ENCODE measurements at places on chromosomes 2 and 18. TPM values are rescaled to one million over a fixed set of nuclear protein-coding genes. Genes with fewer than 3 reads are reported as not detected.
A peak's percentile ranks its signal among the peaks of the same experiment; 100 is the strongest.

Gene KCNJ13
- total RNA-seq, result not detected

Gene GPR55
- not detected for total RNA-seq

DNA sequence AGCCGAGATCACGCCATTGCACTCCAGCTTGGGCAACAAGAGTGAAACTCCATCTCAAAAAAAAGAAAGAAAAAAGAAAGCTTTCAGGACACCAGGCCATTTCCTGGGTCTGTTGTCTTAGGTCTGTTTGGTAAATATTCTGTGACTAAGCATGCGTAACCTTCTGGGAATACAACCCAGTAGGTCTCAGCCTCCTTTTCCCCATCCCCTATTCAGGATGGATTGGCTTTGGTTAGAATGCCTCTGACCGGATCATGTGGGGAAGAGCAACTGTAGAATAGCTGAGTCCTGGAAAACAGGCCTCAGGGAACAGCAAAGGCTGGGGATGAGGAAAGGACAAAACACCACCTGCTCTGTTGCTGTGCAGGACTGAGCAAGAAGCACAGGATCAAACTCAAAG lies 1.6 kb upstream of the PDCL3 start:
- DNase-seq, result no peak

DNA sequence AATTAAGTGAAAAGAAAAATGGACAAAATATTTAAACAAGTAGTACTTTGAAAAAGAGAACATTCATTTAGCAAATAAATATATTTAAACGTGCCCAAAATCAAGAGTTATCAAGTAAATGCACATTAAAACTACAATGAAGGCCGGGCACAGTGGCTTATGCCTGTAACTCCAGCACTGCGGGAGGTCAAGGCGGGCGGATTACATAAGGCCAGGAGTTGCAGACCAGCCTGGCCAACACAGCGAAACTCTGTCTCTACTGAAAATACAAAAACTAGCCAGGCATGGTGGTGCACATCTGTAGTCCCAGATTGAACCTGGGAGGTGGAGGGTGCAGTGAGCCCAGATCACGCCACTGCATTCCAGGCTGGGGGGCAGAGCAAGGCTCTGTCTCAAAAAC lies 9.8 kb downstream of the STAM2 start:
- no peak for DNase-seq

DNA sequence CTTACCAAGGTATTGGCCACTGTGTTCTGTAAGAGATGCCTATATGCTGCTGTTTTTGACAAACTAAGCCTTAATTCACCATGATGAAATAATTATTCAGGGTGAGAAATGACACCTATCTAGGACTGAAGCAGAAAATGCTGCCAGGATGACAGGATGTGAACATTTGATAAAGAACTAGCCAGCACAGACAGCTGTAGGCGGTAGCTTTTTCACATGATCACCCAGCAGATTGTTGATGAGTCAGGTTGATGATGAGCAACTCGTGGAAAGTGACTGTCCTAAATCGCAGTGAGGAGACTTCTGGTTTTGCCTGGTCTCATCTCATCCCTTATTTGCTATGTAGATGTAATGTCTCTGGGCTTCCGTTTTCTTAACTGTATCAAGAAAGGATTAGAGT lies 144.1 kb downstream of the PRPF40A start:
- DNase-seq, result no peak

DNA sequence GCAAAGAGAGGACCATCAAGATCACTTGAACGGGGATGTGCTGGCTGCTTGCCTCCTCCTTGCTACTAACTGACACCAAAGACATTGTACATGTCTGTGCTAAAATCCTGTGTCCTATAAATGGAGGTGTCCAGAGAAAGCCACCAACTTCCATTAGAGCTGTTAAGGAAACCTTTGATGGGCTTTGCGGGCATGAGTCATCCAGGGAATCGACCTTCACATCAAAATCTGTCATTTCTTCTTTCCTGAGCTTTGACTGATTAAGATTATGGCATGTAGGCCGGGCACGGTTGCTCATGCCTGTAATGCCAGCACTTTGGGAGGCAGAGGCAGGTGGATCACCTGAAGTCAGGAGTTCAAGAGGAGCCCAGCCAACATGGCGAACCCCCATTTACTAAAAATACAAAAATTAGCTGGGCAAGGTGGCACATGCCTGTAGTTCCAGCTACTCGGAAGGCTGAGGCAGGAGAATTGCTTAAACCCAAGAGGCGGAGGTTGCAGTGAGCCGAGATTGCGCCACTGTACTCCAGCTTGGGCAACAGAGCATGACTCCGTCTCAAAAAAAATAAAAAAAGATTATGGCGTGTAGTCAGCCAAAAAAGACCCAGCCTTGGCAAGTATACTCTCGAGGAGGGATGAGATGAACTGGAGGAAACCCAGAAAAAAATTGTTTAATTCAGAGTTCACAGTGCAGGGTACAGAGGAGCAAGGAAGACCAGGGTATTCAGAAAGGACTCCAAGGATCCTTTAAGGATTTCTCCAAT lies 115.8 kb downstream of the CABLES1 start:
- DNase-seq, result no peak

DNA sequence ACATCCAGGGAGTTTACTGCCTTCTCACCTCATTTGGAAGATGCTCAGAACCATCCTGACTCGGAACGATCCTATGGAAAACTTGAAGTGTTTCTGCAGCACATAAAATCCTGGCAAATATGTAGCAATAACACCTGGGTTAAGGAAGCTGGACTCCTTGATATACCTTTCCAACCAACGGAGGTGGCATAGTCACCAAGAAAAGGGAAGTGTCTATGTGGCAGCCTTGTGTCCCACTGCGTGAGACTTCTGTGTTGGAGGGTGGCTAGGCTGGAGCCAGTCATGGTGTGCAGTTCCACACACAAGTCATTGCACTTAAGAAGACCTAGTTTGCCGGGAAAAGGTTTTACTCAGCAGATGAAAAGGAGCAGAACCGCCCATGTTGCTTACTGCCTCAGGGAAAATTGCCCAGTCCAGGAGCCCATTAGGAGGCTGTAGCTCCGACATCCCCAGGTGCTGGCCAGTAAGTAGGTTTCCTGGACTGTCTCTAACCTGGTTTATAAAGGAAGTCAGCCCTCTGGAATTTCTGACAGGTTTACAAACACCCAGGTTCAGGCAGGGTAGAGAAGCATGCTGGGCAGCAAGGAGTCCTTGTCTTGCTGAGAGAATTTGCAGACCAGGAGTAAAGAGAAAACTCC lies 46.2 kb upstream of the SPRED2 start:
- no peak for DNase-seq

Gene NMUR1
- total RNA-seq, result not detected

GRCh38 chr2:231053846-231054245 lies 2.8 kb upstream of the PSMD1 start:
- no peak for DNase-seq

DNA sequence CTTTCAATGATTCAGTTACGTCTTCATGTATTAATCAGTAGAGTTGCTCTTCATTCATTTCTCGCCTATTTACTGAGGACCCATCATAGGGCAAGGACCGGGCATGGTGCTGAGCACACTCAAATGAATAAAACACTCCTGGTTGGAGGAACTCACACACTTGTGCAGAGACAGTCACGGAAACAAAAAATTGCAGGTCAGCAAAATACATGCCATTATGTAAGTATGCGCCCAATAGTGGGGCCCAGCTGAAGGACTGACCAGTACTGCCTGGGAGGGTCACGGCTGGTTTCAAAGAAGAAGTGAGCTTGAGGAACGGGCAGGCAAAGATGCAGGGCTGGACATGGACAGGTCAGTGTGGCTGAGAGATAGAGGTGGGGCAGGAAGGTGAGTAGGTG lies 102.9 kb downstream of the DDX1 start:
- no peak for DNase-seq

Gene IL36B
- not detected for total RNA-seq

DNA sequence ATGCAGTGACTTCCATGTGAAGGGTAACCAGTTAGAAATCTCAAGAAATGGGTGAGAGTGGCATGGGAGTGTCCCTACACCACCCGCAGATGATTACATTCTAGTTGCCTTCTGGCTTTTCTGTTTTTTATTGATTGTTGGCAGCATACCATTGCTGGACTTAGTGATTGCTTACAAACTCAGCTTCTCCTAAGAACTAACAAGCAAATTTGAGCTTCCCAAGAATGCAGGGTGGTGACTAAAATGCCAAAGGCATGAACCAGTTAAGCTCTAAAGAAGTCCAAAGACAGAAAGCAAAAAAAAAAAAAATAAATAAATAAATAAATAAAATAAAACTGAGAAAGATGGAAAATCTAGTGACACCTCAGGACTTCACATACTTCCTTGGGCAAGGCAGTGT lies 245.5 kb upstream of the PARD3B start:
- DNase-seq, result no peak

Gene GALNT5
- 1.9 TPM for total RNA-seq

DNA sequence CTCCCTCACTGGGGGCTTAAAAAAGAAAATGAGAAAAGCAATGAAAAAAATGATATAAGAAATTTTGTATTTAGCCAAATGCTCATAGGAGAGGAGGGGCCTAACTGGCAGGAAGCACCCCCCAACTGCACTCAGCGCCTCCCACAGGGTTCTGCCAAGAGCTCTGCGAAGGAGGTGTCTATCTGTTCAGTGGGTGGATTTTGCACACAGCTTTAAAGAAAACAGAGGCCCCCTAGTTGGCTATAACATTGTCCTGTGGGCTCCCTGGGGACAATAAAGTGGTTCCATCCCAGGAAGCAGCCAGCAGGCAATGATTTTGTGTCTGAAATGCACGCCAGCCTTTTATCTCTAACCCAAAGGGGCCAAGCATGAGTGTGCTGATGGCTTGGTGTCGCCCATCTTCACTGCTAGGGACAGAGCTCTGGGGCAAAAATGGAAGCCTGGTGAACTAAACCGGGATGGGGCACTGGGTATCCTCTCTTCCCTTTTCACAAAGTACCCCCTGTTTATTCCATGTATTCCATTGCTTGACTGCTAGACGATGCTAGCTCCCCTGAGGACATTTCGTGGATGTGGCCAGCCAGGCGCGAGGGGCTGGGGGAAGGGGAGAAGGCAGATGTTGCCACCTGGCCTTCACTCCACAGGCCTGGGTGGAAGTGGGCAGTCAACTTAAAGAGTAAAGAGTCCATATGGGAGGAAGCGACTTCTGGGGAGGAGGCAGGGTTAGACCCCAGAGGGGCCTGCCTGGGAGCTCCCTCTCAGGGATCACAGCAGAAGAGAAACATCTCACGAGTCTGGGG lies 205.7 kb downstream of the CYP26B1 start:
- no peak for DNase-seq

GRCh38 chr18:22848615-22849014 lies 84.5 kb upstream of the RBBP8 start:
- no peak for DNase-seq

Gene LAMA1
- not detected for total RNA-seq

DNA sequence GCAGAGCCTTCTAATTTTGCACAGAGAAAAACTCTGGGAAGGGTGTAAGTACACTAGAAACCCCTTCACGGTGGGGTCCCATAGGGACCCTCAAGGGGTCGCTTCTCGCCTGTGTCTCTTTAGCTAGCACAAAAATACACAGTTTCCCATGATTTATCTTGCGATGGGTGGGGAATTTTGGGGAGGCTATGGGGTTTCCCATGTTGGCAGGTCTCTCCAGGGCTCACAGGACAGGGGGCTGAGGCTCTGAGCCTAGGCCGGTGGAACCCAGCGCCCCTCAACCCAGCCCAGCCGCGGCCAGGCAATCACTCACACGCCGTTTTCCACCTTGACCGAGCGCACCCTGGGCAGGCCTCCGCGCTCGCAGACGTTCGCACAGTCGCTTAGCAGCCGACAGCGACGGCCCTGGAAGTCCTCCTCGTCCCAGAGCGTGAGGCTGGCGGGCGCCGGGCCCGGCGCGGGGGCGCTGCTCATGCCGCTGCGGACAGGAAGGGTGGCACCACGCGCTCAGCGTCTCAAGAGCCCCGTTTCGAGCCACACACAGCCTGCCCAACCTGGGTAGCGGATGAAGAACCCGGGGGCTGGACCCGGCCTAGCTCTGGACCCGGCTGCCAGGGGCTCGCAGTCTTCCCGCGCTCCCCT lies 398 bp downstream of the CRYBA2 start:
- DNase-seq, result no peak

- no peak for DNase-seq
Observed at GRCh38 chr18:37525262-37525585, 40.4 kb downstream of the CELF4 start.

DNA sequence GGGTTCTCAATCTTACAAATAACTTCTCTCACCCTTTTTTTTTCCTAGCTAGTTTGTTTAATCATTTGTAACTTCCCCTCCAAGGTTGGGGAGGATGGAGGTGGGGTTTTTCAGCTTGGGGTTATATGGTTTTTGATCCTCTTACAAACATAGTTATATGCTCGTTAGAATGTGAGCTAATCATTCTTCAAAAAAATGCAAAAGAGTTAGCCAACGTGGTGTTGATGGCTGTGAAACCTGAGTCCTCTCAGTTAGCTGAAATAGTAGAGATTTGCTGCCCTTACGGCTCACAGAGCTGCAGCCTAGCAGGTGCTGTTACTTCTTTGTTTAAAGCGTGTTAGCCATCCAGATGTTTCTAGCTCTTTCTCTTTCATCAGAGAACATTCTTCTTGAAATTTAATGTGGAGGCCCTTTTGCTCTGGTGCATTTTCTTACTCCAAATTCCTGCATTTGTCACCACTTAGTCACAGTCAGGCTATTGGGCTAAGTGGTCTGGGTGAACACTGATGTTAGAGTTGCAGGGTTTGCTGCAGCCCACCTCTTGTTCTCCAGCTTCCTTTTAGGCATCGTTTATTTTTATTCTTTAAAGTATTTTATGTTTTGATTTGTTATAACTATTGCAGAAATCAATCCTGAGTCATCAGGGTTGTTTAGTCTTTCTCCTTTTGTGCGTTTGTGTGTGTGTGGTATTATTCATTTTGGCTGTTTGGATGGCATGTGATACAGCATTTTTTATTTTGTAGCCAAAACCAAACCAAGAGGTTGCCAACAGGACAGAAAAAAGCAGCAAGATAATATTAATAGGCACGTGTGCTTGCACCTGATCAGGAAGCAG lies 41.1 kb downstream of the LIMS1 start:
- no peak for DNase-seq

- DNase-seq, result peak; percentile 97
Observed at GRCh38 chr2:113079131-113079530, 11.4 kb downstream of the IL1F10 start.

DNA sequence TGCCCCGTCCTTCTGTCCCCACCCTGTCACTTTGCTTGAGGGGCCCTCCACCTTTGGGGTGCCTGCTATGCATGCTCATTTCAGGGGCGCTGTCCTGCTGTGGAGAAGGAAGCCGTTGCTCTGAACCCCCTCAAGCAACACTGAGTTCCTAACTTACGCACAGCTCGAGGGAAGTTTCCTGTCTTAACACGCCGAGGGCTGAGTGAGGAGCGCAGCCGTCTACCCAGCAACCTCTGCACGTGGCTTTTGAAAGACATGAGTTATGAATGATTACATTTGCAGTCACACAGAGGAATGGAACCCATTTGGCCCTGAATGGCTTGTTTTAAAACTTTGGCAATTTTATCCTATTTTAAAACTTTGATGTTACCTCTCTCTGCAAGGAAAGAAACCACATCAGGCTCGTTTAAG lies 14.0 kb downstream of the RAMP1 start:
- DNase-seq, result no peak

GRCh38 chr2:25618676-25619075 lies 54.7 kb downstream of the DTNB start:
- DNase-seq, result no peak

GRCh38 chr2:69566669-69567068 lies 76.9 kb downstream of the AAK1 start:
- DNase-seq, result no peak

Gene MTX2
- 48.5 TPM for total RNA-seq

All from PC-9 (cell line).